ENCODE measurements at places on chromosomes 6 and 20. TPM values are rescaled to one million over a fixed set of nuclear protein-coding genes. Genes with fewer than 3 reads are reported as not detected.

ZNF831 gene
- total RNA-seq = 0.59 TPM

DNA sequence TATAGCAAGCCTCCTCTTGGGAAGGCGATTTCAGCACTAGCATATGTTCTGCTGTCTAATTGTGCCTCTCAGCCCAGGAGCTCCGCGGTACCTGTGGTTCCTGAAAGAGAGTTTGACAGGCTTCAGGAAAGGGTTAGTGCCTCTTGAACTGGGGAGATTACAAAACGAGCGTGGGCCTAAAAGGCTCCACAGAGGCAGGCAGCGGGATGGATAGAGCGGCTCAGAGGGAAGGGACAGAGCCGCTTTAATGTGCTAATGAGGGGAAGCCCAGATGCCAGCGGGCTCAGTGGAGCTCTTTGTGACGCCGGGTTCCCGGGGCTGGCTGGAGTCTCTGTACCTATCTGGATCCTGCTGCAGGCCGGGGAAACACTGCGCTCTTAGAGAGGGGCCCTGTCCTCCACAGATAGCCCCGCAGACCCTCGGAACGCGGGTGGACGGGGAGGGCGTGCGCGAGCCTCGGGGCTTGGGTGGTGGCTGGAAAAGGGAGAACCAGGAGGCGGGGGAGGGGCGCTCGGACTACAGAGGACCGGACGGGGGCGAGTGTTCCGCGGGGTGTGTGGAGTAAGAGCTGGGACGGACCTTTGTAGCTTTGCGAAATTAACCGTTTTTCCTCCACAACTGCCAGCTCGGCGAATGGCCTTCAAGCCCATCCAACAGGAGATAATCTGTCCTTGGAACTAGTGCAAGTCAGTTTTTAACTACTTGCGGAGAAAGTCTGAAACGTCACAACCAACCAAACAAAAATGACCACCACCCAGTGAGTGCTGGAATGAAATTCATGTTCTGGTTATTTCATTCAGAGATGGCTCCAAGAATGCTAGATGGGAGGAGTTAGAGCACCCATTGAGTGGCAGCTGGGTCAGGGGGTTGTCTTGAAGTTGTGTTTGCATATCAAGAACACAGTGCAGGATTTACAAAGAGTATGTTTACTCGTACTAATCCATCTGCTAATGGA is 13.0 kb downstream of the SLC35F1 start:
- no peak for DNase-seq

DNA sequence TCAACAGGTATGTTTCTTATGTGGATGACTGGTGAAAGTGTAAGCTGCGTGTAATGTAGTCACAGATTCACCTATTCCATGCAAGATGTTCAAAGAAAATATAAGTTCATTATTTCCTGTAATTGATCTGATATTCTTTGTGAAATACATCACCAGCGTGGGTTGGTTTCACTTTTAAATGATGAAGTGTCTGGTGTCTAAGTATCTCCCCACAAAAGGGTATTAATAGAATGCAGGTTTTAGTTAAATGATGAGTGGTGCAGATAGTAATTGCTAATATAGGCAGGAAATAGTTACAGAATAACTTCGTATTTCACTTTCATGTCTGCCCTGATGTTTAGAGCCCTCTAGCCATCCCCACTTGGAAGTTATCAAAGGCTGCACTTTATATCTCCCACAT is 22.2 kb downstream of the PGBD1 start:
- no peak for DNase-seq

GRM1 gene
- total RNA-seq = 0.13 TPM

GRCh38 chr20:63273059-63273579 is 506 bp downstream of the ARFGAP1 start:
- no peak for DNase-seq

GRCh38 chr6:136803608-136804007 is 11.3 kb upstream of the MAP3K5 start:
- DNase-seq = no peak

BACH2 gene
- 4.1 TPM for total RNA-seq
